ENCODE measurements at places on chromosomes 7 and 10. TPM values are rescaled to one million over a fixed set of nuclear protein-coding genes. Genes with fewer than 3 reads are reported as not detected.

DNA sequence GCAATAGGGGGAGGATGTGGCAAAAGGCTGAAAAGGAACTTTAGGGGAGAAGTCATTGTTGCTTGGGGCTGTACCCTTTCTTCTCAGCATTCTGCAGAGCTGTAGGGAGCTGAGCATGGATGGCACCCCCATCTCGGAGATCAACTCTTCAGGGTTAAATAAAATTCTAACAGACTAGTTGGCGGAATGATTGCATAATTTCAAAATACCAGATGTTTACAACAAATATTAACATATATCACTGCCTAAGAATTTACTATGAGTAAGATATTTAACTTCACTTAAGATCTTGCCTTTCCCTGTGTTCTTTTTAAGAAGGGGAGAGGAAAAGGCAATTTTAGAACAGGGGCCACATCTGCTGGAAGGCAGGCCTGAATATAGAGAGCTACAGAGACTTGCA is 509 bp upstream of the OR2F1 start:
- no peaks in the 10 kb centered on the region for H3K4me1 ChIP-seq
- H3K4me3 ChIP-seq, result no peak overlapping the region
- no peak overlapping the region for H3K27ac ChIP-seq
- DNase-seq, result no peak
- peaks cover 18% of the 10 kb centered on the region for H3K27me3 ChIP-seq
- H3K36me3 ChIP-seq, result no peaks in the 10 kb centered on the region

GRCh38 chr7:92824450-92824849 is 11.9 kb downstream of the CDK6 start:
- no peaks in the 10 kb centered on the region for H3K27me3 ChIP-seq
- peak overlapping the region; percentile 36 for H3K27ac ChIP-seq
- H3K36me3 ChIP-seq, result peaks cover 39% of the 10 kb centered on the region
- DNase-seq, result no peak
- H3K4me3 ChIP-seq, result no peak overlapping the region

DGKI gene
- total RNA-seq, result 5.4 TPM

DNA sequence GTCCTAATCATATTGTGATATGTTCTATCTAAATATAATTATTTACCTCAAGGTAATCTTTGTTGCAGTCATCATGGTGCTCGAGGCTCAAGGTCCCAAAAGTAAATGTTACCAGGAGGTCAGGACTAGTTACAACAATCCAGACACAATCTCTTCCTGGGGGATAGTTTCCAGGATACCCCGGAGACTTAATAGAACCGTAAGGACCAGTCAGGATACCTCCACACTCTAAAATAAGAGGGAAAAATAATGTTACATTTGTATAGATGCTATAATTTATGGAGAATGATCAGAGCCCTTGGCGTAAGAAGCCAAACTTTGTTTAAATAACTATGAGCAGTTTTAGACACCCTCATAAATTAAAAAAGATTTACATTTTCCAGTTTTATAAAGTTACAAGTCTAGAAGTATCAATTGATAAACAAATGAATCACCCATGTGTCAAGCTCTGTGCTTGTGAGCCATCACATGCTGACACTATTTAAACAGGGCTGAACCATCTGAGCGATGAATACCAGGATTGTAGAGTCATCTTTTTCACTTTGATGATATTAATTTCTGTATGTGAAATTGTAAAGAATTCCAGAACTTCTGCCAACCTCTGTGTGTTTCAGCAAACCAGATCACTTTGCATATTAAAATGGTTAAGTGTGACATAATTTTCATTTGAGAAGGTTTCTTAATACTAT is 41.3 kb downstream of the CUBN start:
- no peaks in the 10 kb centered on the region for H3K27me3 ChIP-seq
- no peak overlapping the region for H3K27ac ChIP-seq
- no peaks in the 10 kb centered on the region for H3K4me1 ChIP-seq
- DNase-seq, result no peak
- peaks cover 10% of the 10 kb centered on the region for H3K36me3 ChIP-seq

GRCh38 chr10:49286686-49287085 is 12.3 kb upstream of the C10orf71 start:
- no peaks in the 10 kb centered on the region for H3K36me3 ChIP-seq
- DNase-seq, result no peak
- no peaks in the 10 kb centered on the region for H3K4me1 ChIP-seq
- no peak overlapping the region for H3K4me3 ChIP-seq
- peaks cover 1% of the 10 kb centered on the region for H3K27me3 ChIP-seq
- H3K27ac ChIP-seq, result no peak overlapping the region

DNA sequence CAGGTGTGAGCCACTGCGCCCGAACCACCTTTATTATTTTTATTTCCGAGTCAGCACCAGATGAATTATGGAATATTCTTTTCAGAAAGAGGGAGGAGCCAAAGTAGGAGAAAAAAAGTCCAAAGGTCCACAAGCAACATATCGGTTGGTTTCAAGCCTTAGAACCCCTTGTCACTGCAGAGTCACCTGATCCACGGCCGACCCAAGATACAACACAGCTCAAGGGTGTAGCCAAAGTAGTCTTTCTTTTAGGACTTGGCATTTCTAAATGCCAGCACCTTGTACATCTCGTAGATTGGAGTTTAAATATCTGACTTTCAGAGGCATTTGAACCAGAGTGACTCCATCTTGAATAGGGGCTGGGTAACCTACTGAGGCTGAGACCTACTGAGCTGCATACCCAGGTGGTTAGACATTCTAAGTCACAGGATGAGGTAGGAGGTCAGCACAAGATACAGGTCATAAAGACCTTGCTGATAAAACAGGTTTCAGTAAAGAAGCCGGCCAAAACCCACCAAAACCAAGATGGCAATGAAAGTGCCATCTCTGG is 113.9 kb upstream of the ANLN start:
- H3K27me3 ChIP-seq, result no peaks in the 10 kb centered on the region
- H3K4me3 ChIP-seq, result no peak overlapping the region
- H3K27ac ChIP-seq, result no peak overlapping the region
- H3K4me1 ChIP-seq, result peaks cover 6% of the 10 kb centered on the region

GRCh38 chr10:73887294-73888039 is 13.1 kb upstream of the CAMK2G start:
- no peaks in the 10 kb centered on the region for H3K36me3 ChIP-seq
- H3K27me3 ChIP-seq, result no peaks in the 10 kb centered on the region
- no peak overlapping the region for H3K4me3 ChIP-seq

- no peaks in the 10 kb centered on the region for H3K27me3 ChIP-seq
- no peak overlapping the region for H3K27ac ChIP-seq
- no peaks in the 10 kb centered on the region for H3K4me1 ChIP-seq
- DNase-seq, result no peak
These were observed 227.9 kb downstream of the ZMYND11 start for GRCh38 chr10:363152-363551.

DNA sequence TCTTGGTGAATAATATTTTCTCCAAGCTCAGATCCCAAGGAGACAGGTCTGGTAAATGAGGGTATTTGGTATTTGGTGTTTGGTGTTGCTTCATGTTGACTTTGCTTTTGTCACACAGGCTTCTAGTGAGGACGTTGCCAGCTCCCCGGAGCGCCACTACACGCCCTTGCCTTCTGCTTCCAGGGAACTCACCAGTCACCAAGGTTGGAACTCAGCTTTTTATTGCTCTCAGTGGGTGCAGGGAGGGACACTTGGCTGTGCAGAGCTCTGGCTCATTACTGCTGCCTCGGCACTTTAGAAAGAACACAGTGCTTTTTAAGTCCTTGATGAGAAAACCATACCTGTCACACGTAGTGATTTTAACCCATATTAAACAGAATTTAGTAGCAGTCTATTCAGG is 892.9 kb downstream of the LRMDA start:
- no peak for DNase-seq
- H3K4me1 ChIP-seq, result no peaks in the 10 kb centered on the region
- H3K27me3 ChIP-seq, result no peaks in the 10 kb centered on the region
- H3K36me3 ChIP-seq, result no peaks in the 10 kb centered on the region
- H3K4me3 ChIP-seq, result no peak overlapping the region

OR2A1 gene
- total RNA-seq, result not detected

GRCh38 chr7:41889472-41889871 is 186.6 kb upstream of the INHBA start:
- no peak overlapping the region for H3K27ac ChIP-seq
- no peak overlapping the region for H3K4me3 ChIP-seq
- peaks cover 14% of the 10 kb centered on the region for H3K4me1 ChIP-seq
- no peaks in the 10 kb centered on the region for H3K36me3 ChIP-seq
- peaks cover 9% of the 10 kb centered on the region for H3K27me3 ChIP-seq

DNA sequence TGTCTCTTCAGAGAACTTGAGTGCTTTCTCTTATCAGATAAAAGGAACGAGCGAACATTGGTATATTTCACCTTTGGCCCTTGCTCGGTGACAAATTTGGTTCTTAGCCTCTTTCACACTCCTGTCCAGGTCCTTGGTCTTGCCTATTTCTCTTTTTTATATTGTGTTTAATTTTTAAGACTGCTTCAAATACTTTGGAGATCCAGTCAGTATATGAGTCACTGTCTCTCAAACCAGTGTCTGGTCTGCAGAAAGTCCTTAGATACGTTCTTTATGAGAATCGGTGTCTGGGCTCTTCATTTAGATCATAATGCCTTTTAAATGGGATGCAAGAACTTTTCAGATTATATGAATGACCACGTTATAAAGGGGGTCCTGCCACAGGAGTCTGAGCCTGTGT is 55.0 kb downstream of the PIK3AP1 start:
- H3K36me3 ChIP-seq, result no peaks in the 10 kb centered on the region
- no peak overlapping the region for H3K4me3 ChIP-seq
- no peak overlapping the region for H3K27ac ChIP-seq
- H3K4me1 ChIP-seq, result peaks cover 3% of the 10 kb centered on the region
- H3K27me3 ChIP-seq, result no peaks in the 10 kb centered on the region

NEURL1 gene
- 2.4 TPM for total RNA-seq

- H3K36me3 ChIP-seq, result no peaks in the 10 kb centered on the region
- no peak for DNase-seq
- no peak overlapping the region for H3K27ac ChIP-seq
- no peak overlapping the region for H3K4me3 ChIP-seq
These were observed 128.8 kb upstream of the SMIM30 start for GRCh38 chr7:113247198-113247597.

GRCh38 chr10:58189269-58189668 is 78.4 kb downstream of the IPMK start:
- H3K4me3 ChIP-seq, result no peak overlapping the region
- no peaks in the 10 kb centered on the region for H3K4me1 ChIP-seq
- DNase-seq, result no peak
- peaks cover 8% of the 10 kb centered on the region for H3K27me3 ChIP-seq

- no peak overlapping the region for H3K4me3 ChIP-seq
- H3K4me1 ChIP-seq, result peaks cover 7% of the 10 kb centered on the region
- H3K27ac ChIP-seq, result no peak overlapping the region
- DNase-seq, result peak; percentile 65
- H3K36me3 ChIP-seq, result no peaks in the 10 kb centered on the region
These were observed 67.6 kb upstream of the DDC start for GRCh38 chr7:50632561-50633413.

DNA sequence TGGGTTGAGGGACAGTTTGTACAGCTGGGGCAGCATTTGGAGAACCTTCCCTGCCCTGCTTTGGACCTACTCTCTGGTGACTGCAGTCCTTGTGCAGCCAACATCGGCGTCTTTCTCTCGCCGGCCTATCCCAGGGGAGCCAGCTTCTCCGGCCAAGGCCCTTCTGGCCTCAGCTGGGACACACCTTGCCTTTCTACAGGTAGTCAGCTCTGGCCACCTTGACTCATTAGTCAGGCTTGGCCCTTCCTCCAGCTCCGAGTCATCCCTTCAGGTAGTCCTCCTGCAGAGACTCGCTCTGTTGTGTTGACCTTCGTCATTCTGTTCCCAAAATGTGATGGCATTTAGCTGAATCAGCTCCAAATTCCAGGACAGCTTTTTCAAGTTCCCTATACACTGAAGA is 145.0 kb upstream of the CHST15 start:
- no peak for DNase-seq
- no peaks in the 10 kb centered on the region for H3K4me1 ChIP-seq
- no peaks in the 10 kb centered on the region for H3K36me3 ChIP-seq
- H3K27ac ChIP-seq, result no peak overlapping the region
- peaks cover 3% of the 10 kb centered on the region for H3K27me3 ChIP-seq
- no peak overlapping the region for H3K4me3 ChIP-seq

- H3K36me3 ChIP-seq, result peaks cover 19% of the 10 kb centered on the region
- H3K4me1 ChIP-seq, result peaks cover 13% of the 10 kb centered on the region
- no peaks in the 10 kb centered on the region for H3K27me3 ChIP-seq
- H3K27ac ChIP-seq, result no peak overlapping the region
These were observed 36.5 kb upstream of the MMD2 start for GRCh38 chr7:4995429-4995969.

DNA sequence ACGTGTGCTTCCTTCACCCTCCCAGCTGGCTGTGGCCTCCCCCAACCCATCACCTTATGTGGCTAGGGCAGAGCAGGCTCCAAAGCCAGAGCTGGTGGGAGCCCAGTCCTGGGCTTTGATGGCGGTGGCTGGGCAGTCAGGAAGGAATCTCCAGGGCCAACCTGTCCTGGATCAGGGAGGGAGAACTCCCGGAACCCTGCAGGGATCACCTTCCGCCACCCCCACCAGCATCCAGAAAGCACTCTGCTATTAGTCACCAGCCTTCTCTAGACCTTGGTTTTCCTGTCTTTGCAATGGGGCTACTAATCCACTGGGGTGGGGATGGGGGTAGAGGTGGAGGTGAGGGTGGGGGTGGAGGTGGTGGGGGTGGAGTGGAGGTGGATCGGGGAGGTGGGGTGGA is 139.0 kb downstream of the ZMIZ1 start:
- H3K27ac ChIP-seq, result no peak overlapping the region
- no peaks in the 10 kb centered on the region for H3K4me1 ChIP-seq
- no peak overlapping the region for H3K4me3 ChIP-seq
- H3K36me3 ChIP-seq, result no peaks in the 10 kb centered on the region
- H3K27me3 ChIP-seq, result no peaks in the 10 kb centered on the region

LEP gene
- not detected for total RNA-seq

- DNase-seq, result no peak
- H3K4me3 ChIP-seq, result no peak overlapping the region
- no peak overlapping the region for H3K27ac ChIP-seq
- H3K36me3 ChIP-seq, result no peaks in the 10 kb centered on the region
These were observed 312.6 kb downstream of the FGFR2 start for GRCh38 chr10:121285406-121286196.

DNA sequence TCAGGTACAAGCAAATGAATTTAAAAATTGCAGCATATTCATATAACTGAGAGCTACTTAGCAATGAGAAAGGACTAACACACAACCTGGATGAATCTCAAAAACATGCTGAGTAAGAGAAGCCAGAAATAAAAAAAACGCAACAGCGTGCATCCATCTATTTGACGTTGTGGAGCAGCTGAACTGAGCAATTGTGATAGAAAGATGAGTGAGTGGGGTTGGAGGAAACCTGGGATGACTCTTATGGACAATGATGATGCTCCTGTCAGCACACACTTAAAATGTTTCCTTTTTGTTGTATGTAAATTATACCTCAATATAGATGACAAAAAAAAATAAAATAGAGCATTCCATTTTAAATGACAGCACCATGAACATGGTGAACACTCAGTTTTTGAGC is 36.0 kb upstream of the AKR1E2 start:
- DNase-seq, result no peak
- H3K36me3 ChIP-seq, result no peaks in the 10 kb centered on the region
- no peak overlapping the region for H3K27ac ChIP-seq
- peaks cover 15% of the 10 kb centered on the region for H3K27me3 ChIP-seq
- H3K4me1 ChIP-seq, result no peaks in the 10 kb centered on the region

DDC gene
- total RNA-seq, result not detected
